H9 (cell line): ENCODE measurements at places on chromosomes 6 and 20.

GRCh38 chr6:111802720-111803330, 70.4 kb downstream of the FYN start:
- DNase-seq = no peak
- H3K4me3 ChIP-seq = no peak overlapping the region
- no peaks in the 10 kb centered on the region for H3K27me3 ChIP-seq
- no peaks in the 10 kb centered on the region for H3K36me3 ChIP-seq
- H3K27ac ChIP-seq = no peak overlapping the region
- H3K4me1 ChIP-seq = peaks cover 4% of the 10 kb centered on the region; the same call in 1 of the 2 replicates

- no peak for DNase-seq
- no peak overlapping the region for H3K27ac ChIP-seq
- H3K4me3 ChIP-seq = no peak overlapping the region
- H3K4me1 ChIP-seq = no peaks in the 10 kb centered on the region
- H3K36me3 ChIP-seq = no peaks in the 10 kb centered on the region
Measured at GRCh38 chr20:12019715-12020114, 102.0 kb downstream of the BTBD3 start.

GRCh38 chr6:125111219-125111983, 42.2 kb upstream of the TPD52L1 start:
- no peak overlapping the region for H3K27ac ChIP-seq
- no peak overlapping the region for H3K4me3 ChIP-seq
- H3K4me1 ChIP-seq = no peaks in the 10 kb centered on the region

DNA sequence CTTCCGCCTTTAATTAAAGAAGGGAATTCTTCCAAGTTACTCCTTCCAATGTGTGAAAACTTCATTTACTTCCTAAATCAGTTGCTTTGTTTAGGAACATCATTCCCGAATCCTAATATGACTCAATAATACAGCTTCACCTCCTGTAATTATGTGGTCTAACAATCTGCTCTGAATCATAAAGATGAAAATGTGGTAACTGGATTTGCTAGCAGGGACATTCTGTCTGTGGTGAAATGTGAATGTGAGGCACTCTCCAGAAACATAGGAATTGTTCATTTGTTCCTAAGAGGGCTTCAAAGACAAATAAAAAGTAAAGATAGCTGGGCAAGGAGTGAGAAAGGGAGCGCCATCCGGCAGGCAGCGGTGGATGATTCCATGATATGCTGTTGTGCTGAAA, 678.1 kb downstream of the KIF16B start:
- DNase-seq = no peak
- H3K27ac ChIP-seq = no peak overlapping the region
- no peaks in the 10 kb centered on the region for H3K27me3 ChIP-seq
- H3K4me1 ChIP-seq = no peaks in the 10 kb centered on the region
- H3K36me3 ChIP-seq = peaks cover 8% of the 10 kb centered on the region

DNA sequence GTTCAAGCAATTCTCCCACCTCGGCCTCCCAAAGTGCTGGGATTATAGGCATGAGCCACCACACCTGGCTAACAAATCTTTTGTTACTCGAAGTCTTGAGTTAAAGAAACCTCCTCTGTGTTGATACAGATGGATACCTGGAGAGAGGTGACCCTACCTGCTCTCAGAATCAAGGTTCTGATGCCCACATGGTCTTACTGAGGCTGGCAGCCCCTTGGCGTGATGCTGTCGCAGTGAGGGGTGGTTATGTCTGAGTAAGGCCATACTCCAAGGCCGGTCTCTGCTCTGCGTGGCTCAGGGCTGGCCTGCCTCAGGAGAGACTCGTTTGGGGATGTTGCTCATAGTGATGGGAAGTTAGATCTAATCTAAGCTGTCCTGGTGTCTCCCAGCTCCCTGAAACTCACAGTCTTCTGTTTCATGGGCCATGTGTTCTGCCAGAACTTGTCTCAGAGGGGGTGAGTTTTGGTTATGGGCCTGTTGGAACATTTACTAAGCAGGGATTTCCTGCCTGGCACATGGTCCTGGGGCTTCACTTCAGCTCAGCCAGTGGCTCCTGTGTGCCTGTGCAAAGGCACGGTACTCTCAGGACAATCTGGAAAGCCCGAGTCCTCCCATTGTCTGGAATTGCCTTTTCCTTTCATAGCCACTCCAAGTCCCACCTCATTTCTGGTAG, 17.5 kb upstream of the TRAF3IP2 start:
- no peak overlapping the region for H3K4me3 ChIP-seq
- no peaks in the 10 kb centered on the region for H3K36me3 ChIP-seq
- H3K27me3 ChIP-seq = no peaks in the 10 kb centered on the region
- DNase-seq = no peak

- H3K27ac ChIP-seq = no peak overlapping the region
- no peaks in the 10 kb centered on the region for H3K27me3 ChIP-seq
- no peak overlapping the region for H3K4me3 ChIP-seq
Measured at GRCh38 chr6:19925533-19925932, 88.4 kb downstream of the ID4 start.

- H3K27ac ChIP-seq = no peak overlapping the region
- H3K27me3 ChIP-seq = no peaks in the 10 kb centered on the region
- DNase-seq = no peak
- H3K4me3 ChIP-seq = no peak overlapping the region
Measured at GRCh38 chr20:53930651-53931504, 139.5 kb downstream of the BCAS1 start.

- no peak for DNase-seq
- H3K4me3 ChIP-seq = no peak overlapping the region
- no peaks in the 10 kb centered on the region for H3K36me3 ChIP-seq
- no peak overlapping the region for H3K27ac ChIP-seq
- no peaks in the 10 kb centered on the region for H3K4me1 ChIP-seq
Measured at GRCh38 chr6:50936277-50936681, 117.6 kb downstream of the TFAP2B start.

GRCh38 chr6:50825375-50826036, 6.8 kb downstream of the TFAP2B start:
- peak; percentile 53 for DNase-seq
- H3K27ac ChIP-seq = no peak overlapping the region
- H3K36me3 ChIP-seq = no peaks in the 10 kb centered on the region

DNA sequence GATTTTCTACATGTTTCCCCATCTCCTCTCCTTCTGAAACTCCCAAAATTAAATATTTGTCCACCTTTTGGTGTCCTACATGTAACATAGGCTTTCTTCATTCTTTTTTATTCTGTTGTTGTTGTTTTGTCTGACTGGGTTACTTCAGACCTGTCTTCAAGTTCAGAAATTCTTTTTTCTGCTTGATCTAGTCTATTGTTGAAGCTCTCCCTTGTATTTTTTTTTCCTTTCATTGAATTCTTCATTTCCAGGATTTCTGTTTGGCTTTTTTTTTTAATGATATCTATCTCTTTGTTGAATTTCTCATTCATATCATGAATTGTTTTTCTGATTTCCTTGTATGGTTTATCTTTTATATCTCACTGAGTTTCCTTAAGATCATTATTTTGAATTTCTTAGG, 20.6 kb upstream of the LGSN start:
- H3K27me3 ChIP-seq = no peaks in the 10 kb centered on the region
- no peak for DNase-seq
- no peaks in the 10 kb centered on the region for H3K4me1 ChIP-seq
- H3K27ac ChIP-seq = no peak overlapping the region

- H3K4me3 ChIP-seq = no peak overlapping the region
- no peaks in the 10 kb centered on the region for H3K36me3 ChIP-seq
- H3K27ac ChIP-seq = no peak overlapping the region
- no peaks in the 10 kb centered on the region for H3K4me1 ChIP-seq
- no peaks in the 10 kb centered on the region for H3K27me3 ChIP-seq
Measured at GRCh38 chr20:54431156-54431944, 44.0 kb upstream of the DOK5 start.

DNA sequence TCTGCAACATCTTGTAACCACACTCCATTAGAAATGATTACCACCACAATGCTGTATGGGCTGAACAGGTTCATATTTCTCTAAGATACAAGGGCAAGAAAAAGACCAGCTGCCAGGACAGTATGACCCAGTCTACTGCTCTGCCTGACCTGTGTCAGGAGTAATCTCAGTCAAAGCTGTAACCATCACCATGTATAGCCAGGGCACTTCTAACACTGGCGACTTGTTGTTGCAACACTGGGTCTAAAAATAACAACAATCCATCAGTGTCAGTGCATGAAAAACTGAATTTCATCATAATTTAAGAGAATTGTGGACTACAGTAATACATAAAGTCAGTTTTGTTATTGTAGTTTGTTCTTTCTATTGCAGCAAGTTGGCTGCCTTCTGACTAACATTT, 738.6 kb upstream of the ADGRB3 start:
- no peak overlapping the region for H3K4me3 ChIP-seq
- H3K27me3 ChIP-seq = no peaks in the 10 kb centered on the region
- no peak overlapping the region for H3K27ac ChIP-seq
- DNase-seq = no peak
- no peaks in the 10 kb centered on the region for H3K4me1 ChIP-seq
- H3K36me3 ChIP-seq = no peaks in the 10 kb centered on the region; the same call in 1 of the 2 replicates

DNA sequence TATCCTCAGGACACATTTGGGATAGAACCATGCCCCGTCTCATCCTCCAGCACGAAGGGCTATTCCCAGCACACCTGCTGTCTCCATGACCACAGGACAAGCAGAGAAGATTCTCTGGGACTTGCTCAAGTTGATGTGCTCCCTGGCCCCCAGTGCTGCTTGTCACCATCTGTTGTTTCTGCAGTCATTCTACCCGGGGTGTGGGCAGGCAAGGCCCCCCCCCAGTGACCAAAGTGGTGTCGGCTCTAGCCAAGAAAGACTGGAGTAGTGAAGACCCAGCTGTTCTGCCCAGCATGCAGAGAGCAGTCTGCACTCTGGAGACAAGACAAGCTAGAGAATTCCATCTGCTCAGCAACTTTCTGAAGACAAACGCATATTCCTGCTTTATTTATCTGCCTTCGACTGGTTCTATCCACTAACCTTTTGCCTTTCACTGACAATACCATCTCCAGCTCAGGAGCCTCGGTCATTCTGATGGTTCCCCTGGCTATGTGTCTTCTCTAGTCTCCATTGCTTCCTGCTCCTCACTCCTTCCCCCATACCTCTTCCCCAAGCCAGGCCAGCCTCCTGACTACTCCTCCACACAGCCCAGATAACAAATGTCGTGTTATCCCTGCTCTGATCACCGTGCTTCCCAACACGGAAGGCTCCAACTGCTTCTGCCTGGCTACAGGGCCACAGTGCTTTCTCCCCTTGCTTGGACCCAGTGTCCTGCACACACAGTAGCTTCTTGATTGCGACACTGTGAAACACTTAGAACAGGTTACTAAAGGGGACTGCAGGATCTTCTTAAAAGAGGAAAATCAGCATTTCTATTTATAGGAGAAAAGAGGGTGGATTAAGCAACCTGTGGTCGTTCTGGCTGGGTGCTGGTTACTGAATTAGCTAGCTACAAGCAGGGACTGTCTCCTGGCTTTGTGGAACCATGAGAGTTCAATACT, 86.7 kb upstream of the EMILIN3 start:
- DNase-seq = no peak
- H3K27me3 ChIP-seq = no peaks in the 10 kb centered on the region
- H3K4me3 ChIP-seq = no peak overlapping the region
- no peak overlapping the region for H3K27ac ChIP-seq
- H3K4me1 ChIP-seq = no peaks in the 10 kb centered on the region

DNA sequence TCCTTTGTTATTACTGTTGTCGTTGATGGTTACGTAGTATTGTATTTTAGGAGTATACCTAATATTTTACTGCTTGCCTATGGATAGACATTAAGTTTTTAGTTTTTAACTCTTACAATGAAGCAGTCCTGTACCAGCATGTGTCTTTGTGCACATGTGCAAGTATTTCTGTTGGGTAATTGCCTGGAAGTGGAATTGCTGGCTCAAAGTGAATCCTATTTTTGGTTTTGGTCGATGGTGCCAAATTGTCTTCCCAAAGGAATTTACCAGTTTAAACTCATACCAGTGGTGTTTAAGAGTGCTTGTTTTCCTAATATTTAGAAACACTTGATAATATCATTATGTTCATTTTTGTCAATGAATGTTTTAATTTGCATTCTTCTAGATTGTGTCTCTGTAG, 75.5 kb downstream of the ANKS1A start:
- H3K4me1 ChIP-seq = no peaks in the 10 kb centered on the region
- H3K4me3 ChIP-seq = no peak overlapping the region
- no peak for DNase-seq
- peaks cover 5% of the 10 kb centered on the region; the same call in 1 of the 2 replicates for H3K36me3 ChIP-seq

GRCh38 chr6:143647732-143648131, 30.0 kb upstream of the PHACTR2 start:
- H3K4me1 ChIP-seq = no peaks in the 10 kb centered on the region; the same call in 1 of the 2 replicates
- H3K27me3 ChIP-seq = no peaks in the 10 kb centered on the region
- peak; percentile 34 for DNase-seq
- no peaks in the 10 kb centered on the region; the same call in 1 of the 2 replicates for H3K36me3 ChIP-seq

DNA sequence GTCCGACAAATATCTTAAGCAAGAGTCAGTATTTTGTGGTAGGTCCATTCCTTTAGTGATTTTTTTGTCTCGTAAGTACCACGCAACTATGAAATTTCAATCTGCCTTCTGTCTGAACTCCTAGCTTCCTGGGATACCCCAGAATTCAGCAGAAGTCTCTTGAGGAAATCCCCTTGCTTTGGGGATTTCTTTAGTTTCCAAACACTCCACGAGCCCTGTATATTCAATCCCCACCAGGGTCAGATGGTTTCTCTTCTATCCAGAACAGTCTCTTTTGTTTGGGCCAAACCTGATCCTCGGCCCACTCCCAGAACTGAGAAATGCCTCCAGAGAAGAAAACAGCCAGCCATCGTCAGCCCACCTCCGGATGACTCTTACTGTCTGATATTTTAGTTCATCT, 113.0 kb downstream of the CHD6 start:
- no peak for DNase-seq
- H3K27me3 ChIP-seq = no peaks in the 10 kb centered on the region
- H3K4me3 ChIP-seq = no peak overlapping the region
- no peaks in the 10 kb centered on the region for H3K4me1 ChIP-seq
- peaks cover 19% of the 10 kb centered on the region for H3K36me3 ChIP-seq

DNA sequence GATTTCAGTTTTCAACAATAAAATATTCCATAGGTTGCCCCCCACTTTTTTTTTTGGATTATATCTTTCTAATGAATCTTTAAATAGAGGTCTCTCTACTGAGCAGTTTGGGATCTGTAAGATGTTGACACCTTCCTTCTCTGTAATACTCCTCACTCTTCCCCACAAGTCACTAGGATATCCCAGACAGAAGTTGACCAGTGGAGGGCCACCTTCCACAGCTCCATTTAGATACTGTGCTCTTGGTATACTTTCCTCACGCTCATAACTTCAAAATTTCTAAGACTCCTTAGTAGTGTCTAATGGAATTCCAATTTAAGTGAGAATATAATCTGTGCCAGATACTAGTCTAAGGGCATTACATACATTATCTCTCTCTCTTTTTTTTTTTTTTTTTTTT, 159.0 kb upstream of the BEND3 start:
- no peaks in the 10 kb centered on the region for H3K36me3 ChIP-seq
- no peak overlapping the region for H3K4me3 ChIP-seq
- no peaks in the 10 kb centered on the region for H3K27me3 ChIP-seq
- no peaks in the 10 kb centered on the region for H3K4me1 ChIP-seq
- no peak overlapping the region for H3K27ac ChIP-seq

GRCh38 chr6:2378891-2379652, 133.7 kb upstream of the GMDS start:
- no peak for DNase-seq
- H3K36me3 ChIP-seq = no peaks in the 10 kb centered on the region
- no peak overlapping the region for H3K4me3 ChIP-seq
- H3K4me1 ChIP-seq = no peaks in the 10 kb centered on the region

GRCh38 chr6:103819509-103819908, 1040.2 kb downstream of the HACE1 start:
- peaks cover 1% of the 10 kb centered on the region; the same call in 1 of the 3 replicates for H3K36me3 ChIP-seq
- H3K4me3 ChIP-seq = no peak overlapping the region
- H3K27me3 ChIP-seq = no peaks in the 10 kb centered on the region
- no peaks in the 10 kb centered on the region for H3K4me1 ChIP-seq
